ENCODE measurements at places on chromosomes 5 and 9.

- DNase-seq = peak; percentile 32
Measured at GRCh38 chr9:94867281-94867841, 140.9 kb downstream of the AOPEP start.

- no peak for DNase-seq
Measured at GRCh38 chr5:96091874-96092273, 130.2 kb upstream of the ELL2 start.

DNA sequence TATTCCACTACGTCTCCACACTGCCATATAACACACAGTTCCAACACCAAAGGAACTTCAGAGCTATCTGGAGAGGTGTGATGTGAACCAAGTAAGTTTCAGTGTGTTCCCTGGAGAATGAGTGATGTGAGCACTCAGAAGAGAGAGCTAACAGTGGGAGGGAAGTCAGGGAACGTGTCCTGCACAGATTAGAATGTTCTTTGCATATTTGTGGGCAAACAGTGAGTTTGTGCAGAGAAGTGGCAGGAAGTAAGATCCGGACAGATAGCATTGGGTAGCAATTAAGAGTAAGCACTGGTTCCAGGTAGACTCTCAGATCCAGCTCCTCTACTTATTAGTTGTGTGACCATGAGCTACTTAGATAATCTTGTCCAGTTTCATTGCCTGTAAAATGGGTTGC, 206.4 kb downstream of the PDZD2 start:
- DNase-seq = no peak

DNA sequence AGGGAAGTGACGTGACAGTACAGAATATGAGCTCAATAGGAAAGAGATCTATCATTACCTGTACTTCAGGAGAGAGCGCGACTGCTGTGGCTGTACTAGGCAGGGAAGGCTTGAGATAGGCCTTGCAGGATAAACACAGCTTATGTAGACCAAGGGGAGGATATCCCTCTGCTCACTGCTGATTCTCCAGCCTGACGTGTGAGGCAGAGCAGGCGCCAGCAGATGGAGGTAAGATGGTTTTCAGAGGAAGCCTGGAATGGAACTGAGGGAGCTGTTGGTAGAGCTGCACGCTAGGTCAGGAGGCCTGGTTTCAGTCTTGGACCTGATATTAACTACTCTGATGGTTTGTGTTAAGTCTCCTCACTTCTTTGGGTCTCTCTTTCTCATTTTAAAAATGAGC, 291.4 kb downstream of the YTHDC2 start:
- DNase-seq = no peak

Data from HEK293T (cell line).